Germinal center (tissue), 1 donor: ENCODE measurements at places on chromosomes 12 and 14.

DNA sequence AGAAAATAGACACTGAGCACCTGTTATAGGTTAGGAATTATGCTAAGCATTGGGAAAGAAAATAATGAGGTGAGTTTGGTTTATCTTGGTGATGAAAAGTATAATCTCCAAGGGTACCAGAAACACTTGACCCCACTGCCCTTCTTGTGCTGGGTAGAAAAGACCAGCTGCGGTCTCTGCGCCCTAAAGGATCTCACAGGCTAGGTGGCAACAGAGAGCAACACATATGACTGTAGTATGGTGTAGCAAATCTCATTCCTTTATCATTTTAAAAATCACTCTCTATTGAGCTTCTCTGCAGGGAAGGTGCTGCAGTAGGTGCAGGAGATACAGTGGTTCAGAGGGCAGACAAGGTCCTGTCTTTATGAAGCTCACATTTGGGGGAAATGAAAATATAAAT lies 26.1 kb downstream of the NRXN3 start:
- no peak for DNase-seq

DNA sequence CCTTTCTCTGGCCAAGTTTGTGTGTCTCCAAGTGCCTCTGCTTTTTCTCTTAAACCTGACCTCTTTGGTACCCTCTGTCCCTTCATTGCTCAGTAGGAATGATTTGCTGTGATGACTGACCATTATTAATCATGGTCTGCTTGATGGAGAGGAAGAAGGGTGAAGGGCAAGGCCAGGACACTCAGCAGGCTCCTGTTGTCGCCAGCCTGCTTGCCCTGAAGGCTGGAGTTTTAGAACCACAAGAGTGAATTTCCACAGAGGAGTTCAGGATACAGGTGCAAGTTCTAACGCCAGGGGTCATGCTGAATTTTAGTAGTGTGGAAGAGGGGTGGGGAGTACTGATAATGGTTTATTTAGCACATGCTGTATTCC lies 2.8 kb upstream of the ITGA5 start:
- DNase-seq: no peak

DNA sequence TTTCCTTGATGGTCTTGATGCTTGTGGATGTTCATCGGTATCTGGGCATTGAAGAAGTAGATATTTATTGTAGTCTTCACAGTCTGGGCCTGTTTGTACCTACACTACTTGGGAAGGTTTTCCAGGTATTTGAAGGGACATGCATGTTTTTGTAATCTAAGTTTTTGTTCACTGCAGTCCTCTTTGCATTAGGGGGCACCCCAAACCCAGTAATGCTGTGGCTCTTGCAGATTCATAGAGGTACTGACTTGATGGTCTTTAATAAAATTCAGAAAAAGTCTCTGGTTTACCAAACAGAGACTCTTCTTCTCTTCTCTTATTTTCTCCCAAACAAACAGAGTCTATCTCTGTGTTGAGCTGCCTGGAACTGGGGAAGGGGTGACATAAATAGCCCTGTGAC lies 150.9 kb upstream of the SLC16A7 start:
- DNase-seq: no peak

GRCh38 chr12:1848745-1849144 lies 28.4 kb downstream of the LRTM2 start:
- no peak for DNase-seq

GRCh38 chr14:57533214-57533613 lies 39.6 kb upstream of the CCDC198 start:
- peak; percentile 4 for DNase-seq

- no peak for DNase-seq
Observed at GRCh38 chr12:104768033-104768432, 190.1 kb downstream of the SLC41A2 start.

- DNase-seq: no peak
Observed at GRCh38 chr12:101885912-101886561, 8.7 kb downstream of the DRAM1 start.

GRCh38 chr12:12684375-12685106 lies 11.4 kb downstream of the GPR19 start:
- no peak for DNase-seq

DNA sequence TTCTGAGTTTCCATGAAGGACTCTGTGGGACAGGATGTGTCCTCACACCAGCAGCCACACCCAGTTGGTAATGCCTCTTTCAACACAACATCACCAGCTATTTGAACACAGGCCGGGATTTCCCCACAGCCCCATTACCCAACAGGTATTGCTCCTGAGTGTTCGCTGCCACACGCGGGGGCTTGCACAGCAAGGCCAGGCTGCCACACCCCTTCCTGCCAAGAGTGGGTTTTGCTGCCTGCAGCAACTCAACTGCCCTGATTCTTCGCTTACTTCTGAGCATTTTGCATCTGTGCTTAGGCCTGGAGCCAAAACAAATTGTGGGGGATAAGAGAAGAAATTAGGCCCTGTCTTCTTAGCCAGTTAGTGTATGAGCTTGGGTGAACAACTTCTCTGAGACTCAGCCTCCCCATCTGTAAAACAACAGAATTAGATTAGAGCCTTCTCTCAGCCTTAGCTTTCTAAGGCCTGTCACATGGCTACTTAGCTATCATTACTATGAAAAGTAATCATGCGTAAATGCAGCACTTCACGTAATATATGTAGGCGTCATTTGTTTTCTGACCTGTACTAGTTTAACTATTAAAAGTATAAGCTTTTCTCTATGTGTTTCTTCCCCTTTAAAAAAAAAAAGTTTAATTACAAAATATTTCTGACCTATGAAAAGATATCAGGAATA lies 20.0 kb downstream of the CKAP4 start:
- no peak for DNase-seq

DNA sequence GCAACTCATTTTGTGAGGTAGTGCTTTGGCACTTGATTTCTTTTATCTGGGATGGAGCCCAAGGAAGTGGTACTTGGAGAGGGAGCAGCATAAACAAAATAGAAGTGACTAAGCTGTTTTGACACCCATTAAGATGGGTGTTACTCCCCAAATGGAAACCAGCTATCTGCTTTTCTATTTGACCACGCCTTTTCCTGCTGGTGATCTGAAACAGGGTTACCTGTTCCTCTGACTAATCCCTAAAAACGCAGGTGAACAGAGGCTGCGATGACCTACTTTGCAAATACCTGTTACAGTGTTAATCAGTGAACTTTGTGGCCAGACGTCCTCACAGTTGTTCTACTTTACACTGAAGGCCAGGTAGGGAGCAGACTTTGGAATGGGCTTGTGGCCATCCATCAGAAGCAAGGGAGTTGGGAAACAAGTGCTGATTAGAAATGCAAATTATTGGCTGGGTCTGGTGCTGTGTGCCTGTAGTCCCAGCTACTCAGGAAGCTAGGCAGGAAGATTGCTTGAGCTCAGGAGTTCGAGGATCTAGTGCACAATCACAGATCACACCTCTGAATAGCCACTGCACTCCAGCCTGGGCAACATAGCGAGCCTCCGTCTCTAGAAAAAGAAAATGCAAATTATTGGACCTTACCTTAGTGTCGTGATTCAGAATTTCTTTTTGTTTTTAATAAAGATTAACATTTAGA lies 58.3 kb upstream of the HECTD1 start:
- no peak for DNase-seq

DNA sequence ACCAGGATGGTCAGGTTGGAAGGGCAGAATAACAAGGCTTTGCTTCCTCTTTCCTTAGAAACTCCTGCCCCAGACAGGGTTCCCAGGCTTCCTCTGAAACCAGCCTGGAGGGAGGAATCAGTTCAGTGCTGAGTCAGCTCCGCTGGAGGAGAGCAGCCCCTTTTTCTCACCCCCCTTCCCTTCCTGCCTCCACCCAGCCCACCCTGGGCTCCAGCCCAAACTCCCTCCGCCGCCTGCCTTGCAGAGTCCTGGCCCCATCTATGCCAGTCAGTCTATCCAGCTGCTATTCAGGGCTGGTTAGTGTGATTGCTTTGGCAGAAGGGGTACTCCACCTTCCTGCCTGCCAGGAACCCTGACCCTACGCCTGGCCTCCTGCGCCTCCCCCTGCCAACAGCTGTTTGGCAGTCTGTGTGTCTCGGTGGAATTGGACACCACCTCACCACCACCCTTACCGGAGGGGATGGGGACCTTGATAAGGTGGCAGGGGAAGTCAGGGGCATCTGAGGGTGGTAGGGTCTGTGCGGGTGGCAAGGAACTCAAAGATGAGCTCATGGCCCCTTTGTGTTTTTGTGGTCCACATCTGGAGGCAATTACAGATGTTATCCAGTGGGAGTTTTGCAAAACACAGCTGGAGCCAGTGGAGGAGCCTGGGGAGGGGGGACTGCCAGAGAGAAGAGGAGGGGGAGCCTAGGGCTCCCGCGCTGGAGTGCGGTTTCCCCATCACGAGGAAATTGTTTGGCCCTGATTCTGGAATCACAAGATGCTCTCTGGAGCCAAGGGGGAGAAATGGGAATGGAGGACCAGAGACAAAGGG lies 12.2 kb downstream of the MMP14 start:
- no peak for DNase-seq

GRCh38 chr14:56061051-56061450 lies 57.2 kb upstream of the PELI2 start:
- no peak for DNase-seq

DNA sequence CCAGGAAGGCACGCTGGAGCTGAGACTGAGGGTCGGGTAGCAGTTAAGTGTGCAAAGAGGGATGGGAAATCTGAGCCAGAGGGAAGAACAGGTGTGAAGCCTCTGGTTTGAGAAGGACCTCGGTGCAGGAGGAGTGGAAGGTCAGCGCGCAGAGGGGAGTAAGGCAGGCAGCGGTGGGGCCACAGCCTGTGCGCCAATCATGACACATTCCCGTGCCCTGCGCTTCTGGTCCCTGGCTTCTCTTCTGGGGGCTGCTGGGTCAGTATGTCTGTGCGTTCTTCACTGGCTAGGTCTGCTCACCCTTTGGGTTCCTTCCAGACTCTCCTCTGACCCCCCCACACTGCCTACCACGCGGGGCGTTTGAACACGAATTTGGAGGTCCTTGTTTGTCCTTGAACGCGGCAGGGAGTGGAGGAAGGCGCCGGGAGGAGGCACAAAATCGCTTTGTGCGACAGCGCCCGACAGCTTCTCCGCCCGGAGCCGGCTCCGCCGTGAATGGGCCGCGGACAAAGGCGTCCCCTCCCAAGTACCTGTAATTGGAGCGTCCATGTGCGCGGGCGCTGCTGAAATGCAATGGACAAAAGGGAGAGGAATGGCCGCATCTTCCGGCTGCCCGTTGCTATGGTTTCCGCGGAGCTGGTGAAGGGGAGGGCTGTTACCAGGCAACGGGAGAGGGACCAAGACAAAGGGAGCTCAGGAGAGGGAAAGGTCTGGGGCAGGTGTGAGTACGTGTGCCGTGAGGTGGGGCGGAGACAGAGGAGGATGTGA lies 207.2 kb upstream of the SRRM4 start:
- DNase-seq: no peak

DNA sequence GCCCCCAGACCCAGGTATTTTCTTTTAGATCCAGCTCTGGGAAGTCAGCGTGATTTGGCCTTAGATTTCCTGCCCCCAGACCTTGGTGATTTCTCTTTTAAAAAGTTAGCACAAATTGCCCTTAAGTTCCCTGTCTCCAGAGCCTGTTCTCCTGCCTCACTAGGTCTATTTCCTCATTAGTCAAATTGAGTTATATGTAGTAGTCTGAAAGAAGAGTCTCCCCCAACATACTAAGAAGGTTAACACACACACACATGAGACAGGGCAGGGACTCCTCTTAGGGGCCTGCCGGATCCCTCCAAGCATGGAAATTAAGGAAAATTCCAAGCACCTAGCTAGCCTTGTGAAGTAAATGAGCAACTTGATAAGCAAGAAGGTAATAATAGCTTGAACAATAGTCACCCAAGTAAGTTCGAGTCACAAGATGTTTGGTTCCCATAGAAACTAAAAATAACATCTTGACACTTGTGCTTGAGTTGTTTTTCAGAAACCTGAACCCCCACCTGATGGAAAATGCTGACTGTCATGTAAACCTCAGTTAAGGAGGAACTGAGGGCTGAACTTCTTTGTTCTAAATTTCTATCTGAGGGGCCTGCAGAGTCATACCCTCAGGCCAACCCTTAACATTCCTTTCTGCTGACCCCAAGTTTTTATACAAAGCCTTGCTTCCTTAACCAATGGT lies 51.6 kb downstream of the CAND1 start:
- no peak for DNase-seq

- DNase-seq: peak; percentile 75
Observed at GRCh38 chr12:109428037-109428629, 49.0 kb downstream of the KCTD10 start.

DNA sequence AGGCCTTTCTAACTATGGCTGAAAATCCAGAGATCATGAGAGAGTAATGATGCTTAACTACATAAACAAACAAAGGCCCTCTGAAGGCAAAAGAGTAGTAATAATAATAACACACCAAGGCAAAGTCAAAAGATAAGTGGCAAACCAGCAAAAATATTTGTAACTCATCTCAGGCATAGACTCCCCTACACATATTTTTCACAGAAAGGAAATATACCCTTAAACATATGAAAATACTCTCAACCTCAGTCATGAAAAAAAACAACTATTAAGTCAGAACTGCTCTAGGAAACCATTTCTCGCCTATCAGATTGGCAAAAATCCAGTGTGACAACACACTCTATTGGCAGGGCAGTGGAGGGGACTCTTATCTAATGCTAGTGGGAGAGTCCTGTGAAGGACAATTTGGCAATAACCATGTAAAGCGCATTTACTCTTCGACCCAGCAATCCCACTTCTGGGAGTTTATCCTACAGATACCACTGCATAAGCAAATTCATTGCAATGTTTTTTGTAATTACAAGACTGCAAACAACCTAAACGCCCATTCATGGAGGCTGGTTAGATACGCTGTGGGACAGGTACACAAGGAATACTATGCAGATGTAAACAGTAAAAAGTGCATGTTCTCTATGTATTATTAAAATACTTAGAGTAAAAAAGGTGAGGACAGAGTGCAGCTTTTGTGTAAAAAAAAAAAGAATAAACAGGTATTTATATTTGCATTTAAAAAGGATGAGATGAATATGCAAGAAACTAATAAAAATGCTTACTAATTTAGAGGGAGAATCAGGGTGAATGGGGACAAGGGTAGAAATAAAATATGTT lies 26.0 kb upstream of the IL22 start:
- DNase-seq: no peak

DNA sequence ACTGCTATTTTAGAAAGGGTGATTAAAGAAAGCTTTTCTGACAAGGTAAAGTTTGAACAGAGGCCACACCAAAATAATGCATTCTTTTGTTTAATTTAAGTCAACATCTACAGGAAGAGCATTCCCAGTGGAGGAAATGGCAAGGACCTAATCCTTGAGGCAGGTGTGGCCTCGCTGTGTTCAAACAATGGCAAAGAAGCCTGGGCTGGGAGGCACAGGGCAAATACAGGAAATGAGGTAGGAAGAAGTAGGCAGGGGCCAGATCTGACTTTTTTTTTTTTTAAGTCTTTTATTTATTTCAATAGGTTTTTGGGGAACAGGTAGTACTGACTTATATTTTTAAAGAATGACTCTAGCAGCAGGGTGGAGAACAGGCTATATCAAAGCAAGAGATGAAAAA lies 53.5 kb downstream of the ARMH4 start:
- DNase-seq: no peak
